ENCODE measurements at places on chromosomes 12 and 14.
A peak's percentile ranks its signal among the peaks of the same experiment; 100 is the strongest.

DNA sequence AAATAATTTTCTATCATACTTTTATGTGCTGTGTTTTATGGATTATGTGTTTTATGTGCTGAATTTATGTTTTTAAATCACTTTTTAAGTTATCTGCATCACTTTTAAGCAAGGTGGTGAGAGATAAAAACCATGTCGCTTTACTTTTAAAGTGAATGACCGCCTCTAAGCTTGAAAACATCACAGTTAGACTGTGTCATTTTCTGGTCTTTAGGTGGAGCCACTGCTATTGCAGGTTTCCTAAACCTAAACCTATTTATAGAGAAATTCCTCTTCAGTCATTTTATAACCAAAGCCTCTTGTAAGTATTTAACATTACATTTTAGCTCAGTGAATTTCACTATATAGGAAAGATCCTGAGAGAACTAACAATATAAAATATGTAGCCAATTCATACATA is 21.0 kb upstream of the MDM2 start:
- no peak for DNase-seq

DNA sequence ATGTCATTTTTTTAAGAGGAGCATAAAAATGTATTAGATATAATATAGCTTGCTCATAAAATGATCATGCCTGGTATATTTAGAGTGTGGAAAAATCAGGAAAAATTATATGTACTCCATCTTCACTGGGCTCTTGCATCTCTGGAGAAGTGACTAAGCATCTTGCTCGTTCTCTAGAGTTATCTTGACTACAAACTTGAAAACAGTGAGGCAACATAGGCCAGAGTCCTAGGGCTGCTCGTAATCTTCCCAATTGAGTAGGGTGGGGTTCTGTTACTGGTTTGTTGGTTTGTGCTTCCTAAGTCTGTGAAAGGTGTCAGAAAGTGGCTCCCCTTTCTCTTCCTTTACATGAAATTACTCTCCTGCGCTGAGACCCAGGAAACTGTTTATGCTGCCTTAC is 46.2 kb downstream of the AACS start:
- DNase-seq, result no peak

DNA sequence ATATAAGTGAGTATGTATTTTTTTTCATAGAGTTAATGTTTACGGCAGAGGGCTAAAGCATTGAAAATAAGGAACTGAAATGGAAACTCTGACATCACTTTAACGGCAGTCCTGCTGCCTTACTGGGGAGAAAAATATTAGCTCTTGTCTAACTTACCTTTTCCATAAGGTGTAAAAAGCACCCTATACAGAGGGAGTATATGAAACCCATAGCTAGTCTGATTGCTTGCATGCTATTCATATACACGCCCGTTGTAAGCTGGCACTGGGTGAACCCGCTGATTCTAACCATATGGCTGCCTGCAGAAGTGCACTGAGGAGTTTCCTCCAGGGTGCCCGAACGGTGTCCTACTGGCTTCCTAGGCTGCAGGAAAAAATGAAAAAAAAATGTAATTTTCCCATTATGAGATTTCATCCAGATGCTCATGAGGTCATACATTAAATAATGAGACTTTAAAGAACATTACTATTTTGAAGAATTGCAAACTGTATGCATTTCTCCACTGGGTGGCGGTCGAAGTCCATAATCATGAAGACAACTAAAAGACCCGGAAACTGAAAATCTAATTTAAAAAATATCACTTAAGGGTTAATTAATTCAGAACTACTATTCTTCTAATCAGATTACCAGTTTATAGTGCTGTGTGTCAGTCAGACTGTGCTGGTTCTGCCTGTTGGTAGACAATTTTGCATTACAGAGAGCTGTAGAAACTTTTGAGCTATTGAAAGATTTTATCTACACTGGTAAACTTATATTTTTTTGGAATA is 144.7 kb downstream of the ALX1 start:
- peak; percentile 18 for DNase-seq

DNA sequence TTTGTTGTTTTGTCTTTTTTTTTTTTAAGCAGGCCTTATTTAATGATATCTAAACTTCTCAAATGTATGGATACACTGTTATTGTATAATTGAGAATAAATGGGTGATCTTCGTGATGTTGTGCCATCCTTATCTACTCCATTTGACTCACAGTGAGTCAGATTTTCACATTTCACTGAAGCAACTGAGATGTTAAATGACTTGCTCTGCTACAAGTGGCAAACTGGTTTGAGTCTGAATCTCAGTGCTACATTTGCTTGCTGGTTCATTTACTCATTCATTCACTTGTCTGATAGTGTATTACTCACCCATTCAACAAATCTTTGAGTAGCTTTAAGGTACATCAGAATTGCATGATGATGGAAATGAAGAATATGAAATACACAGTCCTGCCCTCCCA is 2.6 kb downstream of the KIAA0586 start:
- DNase-seq, result no peak

GRCh38 chr12:7497661-7498060 is 5.9 kb downstream of the CD163 start:
- DNase-seq, result no peak

- DNase-seq, result peak; percentile 71
These were observed 53.5 kb upstream of the BEGAIN start for GRCh38 chr14:100640471-100641273.

GRCh38 chr14:86944434-86944833 is 1048.5 kb downstream of the GALC start:
- no peak for DNase-seq

GRCh38 chr14:67332468-67332867 is 27.1 kb downstream of the ATP6V1D start:
- no peak for DNase-seq

- no peak for DNase-seq
These were observed 44.8 kb downstream of the PZP start for GRCh38 chr12:9163392-9163791.

- DNase-seq, result no peak
These were observed 30.5 kb upstream of the MON2 start for GRCh38 chr12:62436164-62436503.

Data from activated naive CD8-positive, alpha-beta T cell treated with anti-CD3 and anti-CD28 coated beads, Interleukin-2, amount 50 U/mL, for 24 hours (primary cell).